ENCODE measurements at places on chromosomes 5 and 9.

DNA sequence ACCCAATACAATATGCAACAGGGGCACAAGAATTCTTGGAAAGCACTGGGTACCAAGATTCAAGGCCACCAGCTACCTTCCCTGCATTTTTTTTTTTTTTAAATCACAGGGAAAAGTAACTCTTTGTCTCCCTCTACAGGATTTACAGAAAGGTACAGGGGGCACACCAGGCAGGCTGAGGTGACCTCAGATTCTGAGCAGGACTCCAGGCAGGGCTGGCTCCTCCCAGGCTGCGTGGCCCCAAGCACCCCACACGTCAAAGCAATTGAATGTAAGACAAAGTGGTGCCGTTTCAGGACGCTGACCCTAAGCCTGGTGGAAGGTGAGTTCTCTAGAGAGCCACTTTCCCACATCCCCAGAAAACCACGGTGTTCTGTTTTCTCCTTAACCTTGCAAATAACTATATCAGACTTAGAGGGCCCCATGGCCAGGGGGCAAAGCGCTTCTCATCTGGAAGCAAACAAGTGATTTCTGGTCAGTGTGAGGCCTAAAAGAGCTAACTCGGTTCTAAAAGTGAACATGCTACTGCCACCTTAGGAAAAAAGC, 222.6 kb downstream of the ROR2 start:
- DNase-seq = peak; percentile 73

- DNase-seq = no peak
Measured at GRCh38 chr9:82781921-82782392, 281.0 kb downstream of the RASEF start.

DNA sequence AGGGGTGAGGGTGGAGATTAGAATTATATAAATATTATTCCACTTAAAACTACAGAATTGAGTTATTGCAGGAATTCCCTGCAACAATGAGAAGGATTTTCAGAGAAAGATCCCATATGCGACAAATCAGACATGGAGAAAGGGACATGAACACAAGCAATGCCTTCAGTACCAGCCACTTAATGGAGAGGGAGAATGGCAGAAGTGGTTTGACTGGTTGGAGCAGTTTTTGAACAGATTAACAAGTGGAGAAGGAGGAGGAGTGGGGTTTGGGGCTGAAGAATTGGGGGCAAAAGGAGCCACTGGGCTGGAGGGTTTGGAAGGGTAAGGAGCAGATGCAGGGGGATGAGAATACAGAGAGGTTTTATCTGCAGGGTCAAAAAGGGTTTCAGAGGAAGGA, 620.9 kb upstream of the PTPRD start:
- DNase-seq = no peak

GRCh38 chr9:6566409-6567139, 79.0 kb downstream of the GLDC start:
- DNase-seq = peak; percentile 27

GRCh38 chr9:117092582-117092981, 322.3 kb downstream of the ASTN2 start:
- DNase-seq = no peak

DNA sequence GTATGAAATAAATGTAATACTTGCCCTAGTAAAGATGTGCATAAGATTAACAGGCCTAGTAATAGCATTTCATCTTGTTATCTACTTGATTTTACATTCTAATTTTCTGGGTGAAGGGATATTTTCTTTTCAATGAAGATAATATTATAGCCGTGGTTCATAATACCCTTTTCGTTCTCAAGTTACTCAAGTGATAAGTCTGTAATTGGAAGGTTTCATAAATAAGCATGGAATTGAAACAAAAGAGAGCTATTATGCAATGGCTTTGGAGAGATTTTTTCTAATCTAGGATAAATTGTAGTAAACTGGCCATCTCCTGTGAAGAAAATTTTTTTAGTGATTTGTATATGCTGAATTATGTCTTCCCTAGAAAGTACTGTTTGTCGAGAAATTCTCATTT, 19.0 kb downstream of the NAA35 start:
- no peak for DNase-seq

DNA sequence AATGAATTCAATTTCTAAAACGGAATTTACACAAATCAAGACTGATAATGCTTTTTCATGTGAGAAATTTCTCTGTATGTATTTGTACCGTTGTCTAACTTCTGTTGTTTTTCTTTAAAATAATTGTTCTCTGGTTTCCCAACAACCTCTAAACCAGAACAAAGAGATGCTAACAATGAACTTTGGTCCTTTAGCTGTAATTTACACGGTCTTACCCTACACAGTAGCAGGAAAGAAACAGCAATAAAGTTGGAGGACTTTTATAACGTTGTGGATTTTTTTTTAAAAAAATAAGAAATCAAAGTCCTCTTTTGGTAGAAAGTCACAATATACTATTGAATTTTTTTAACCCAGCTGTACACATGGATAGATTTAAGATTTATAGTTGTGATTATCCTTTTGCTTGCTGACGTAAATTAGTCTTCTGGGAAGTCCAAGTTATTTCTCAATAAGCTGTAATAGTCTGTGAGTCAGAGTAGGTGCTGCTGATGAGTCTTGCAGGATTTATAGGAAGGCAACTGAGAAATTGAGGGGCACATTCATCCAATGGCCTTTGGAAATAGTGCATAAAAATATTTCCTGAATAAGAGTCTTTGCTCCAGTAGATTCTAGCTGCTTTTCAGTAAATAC, 76.8 kb upstream of the PCSK1 start:
- peak; percentile 51 for DNase-seq

- DNase-seq = no peak
Measured at GRCh38 chr5:75091597-75091996, 39.2 kb upstream of the GCNT4 start.

- no peak for DNase-seq
Measured at GRCh38 chr9:126668058-126668457, 54.3 kb downstream of the LMX1B start.

- DNase-seq = peak; percentile 73
Measured at GRCh38 chr9:69412741-69413150, 87.7 kb downstream of the ENTREP1 start.

DNA sequence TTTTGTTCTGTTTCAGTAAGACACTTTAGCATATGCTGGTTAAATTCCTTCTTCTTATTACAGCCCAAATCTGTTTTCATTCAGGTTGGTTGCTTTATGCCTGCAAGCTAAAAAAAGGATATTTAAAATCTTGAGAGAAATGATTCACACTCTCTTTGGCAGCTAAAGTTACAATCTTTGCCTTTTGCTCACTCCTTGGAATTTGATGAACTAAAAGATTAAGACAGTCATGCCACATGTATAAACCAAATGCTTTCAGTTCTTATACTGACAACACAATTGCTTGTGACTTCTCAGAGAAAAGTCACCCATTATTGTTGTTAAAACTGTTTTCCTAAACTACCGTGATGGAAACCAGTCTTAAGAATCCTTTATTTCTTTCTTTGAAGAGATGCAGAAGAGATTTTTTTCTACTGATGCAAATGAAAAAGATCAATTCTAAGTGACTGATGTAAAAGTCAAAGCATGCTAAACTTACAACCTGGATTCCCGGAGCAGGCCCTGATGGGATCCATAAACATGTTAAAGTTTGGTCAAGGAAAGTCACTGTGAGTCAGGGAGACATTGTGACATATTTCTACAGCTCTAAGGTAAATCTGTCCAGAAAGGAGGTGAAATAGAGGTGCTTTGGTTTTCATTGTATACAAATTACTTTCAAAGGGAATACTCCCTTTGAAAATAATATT, 144.2 kb upstream of the CDH10 start:
- DNase-seq = no peak

DNA sequence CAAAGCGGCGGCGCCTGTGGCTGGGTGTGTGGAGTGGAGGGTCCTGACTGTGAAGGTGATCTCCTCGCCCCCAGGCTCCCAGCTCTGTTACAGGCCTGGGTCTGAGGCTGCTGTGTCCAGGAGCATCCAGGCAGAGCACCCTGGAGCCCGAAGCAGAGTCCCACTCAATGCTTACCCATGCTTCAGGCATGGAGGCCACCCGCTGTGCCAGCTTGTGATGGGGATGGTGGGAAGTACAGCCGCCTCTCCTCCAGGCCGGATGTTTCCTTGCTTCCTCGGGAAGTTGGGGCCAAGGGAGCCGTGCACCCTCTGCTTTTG, 255.9 kb upstream of the IRX1 start:
- no peak for DNase-seq

- no peak for DNase-seq
Measured at GRCh38 chr9:114263853-114264510, 58.9 kb upstream of the ORM1 start.

DNA sequence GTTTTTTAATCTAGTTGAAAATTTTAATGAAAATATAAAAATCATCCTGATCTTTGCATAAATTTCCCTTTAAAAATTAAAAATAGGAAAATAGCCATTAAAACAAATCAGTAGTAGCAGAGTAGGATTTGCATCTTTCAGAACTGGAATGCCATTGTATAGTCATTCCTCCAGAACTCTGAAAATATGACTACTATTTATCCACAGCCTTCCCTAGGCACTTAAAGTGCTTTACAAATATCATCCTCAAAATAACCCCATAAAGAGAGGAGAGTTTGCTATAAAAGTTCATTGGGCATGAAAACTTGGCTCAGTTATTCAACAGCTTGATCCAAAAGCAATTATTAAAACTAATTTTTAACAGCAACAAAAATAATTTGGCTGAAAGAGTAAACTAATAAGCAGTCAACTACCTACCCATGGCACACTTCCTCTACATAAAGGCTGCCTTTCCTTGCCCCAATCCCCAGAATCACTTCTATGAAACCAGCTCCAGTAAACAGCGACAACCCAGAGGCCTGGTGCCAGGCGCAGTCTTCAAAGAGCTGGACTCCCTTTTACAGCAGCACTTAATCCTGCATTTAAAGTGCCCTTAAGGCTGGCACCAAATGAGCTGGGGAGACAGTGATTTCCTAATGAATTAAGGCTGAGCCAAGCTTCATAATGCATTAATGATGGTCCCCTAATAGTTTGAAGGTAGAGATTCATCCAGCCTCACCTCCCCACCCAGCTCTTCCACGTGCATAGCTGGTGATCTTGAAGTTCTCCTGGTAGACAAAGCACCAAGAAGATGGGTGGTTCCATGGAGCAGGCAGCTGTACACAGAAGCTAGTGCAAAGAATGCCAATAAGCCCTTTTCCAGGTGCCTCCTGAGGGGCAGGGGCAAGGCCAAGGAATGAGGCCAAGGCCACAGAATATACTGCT, 36.1 kb downstream of the LHFPL2 start:
- no peak for DNase-seq

- DNase-seq = no peak
Measured at GRCh38 chr5:171635561-171636245, 149.9 kb upstream of the SMIM23 start.

- no peak for DNase-seq
Measured at GRCh38 chr5:91154338-91154737, 228.8 kb downstream of the ARRDC3 start.

- peak; percentile 82 for DNase-seq
Measured at GRCh38 chr9:72280913-72281500, 84.0 kb downstream of the ZFAND5 start.

- peak; percentile 11 for DNase-seq
Measured at GRCh38 chr5:61881821-61882487, 424.1 kb upstream of the KIF2A start.

DNA sequence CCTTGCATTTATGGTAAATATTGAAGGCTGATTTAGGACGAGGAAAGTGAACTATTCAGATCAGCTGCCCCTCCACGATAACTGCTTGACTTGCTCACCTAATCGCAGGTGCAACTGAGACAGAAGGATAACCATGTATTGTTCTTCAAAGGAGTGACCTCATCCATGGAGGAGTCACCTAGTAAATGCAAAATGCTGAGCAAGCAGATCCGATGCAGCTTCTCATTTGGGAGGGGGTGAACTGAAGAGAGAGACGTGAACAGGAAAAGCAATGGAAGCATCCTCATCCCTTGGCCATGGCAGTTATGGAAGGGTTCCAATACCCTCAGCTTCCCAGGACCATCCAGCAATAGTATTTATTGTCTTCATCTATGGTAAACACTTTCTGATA, 47.5 kb downstream of the RASGRF2 start:
- DNase-seq = no peak

DNA sequence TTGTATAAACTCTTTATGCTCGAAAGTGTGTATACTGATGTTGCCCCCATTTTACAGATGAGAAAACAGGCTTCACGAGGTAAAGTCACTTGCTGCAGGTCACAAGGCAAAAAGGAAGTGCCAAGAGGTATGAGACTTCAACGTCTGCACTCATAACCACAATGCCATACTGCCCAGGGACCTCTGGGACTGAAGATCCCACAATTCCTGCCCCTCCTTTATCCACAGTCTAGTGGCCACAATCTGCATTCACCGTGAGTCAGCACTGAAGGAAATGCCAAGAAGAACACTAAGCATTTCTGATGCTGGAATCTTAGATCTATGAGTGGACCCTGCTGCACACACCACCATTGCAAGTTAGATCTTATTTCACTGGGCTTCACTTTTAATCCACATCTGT, 37.3 kb downstream of the MED27 start:
- no peak for DNase-seq

DNA sequence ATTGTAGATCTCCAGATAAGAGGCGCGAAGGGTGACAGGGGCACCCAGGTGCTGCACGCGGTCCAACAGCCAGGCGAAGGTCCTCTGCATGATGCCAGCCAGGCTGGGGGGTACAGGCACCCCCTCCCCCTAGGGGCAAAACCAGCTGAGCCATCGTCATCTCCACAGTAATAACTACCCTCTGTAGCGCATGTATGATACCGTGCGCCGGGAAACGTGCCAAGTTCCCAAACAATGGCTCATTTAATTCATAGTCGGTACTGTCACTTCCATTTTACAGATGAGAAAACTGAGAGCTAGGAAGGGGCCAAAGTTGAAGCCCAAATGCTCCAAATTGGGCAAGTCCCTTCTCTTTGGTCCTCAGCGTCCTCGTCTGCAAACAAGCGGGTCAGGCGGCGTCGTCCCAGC, 1.5 kb downstream of the KIF12 start:
- no peak for DNase-seq

DNA sequence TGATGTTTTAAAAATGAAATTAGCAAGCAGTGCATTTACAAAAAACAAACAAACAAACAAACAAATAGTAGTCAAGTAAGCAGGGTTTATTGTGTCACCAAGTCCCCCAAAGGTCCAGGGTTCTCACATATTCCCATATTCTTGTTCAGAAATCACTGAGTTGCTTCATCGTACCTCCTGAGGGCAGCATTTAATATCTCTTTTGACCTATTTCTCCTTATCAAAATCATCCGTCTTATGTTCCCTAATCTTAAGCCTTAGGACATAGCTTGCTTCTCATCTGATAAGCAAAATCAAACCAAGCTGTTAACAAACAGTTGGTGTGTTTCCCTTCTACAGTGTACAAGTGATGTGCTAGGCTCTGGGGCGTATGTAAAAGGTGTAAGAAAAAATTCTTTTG, 109.5 kb upstream of the MAN2A1 start:
- DNase-seq = no peak

GRCh38 chr5:91797576-91797975, 414.5 kb upstream of the ARRDC3 start:
- no peak for DNase-seq

DNA sequence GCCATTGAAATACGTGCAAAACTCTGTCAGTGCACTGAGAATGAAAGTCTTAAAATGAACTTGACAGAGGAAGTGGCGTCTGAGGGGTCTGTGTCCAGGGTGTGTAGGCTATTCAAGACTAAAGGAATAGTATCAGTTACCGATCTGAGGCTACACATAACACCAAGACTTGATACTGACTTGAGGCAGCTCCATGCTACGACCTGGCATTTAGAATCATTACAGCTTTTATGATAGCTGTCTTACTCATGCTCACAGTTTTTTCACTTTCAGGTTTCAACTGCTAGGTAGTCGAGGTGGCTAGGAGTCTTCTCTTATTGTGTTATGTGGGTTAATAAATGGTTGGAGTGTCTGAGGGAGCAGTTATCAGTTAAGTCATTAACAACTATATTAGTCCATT, 92.8 kb upstream of the SLCO6A1 start:
- no peak for DNase-seq
